Dermis microvascular lymphatic vessel endothelial cell (primary cell): ENCODE measurements at places on chromosomes 3 and 15. TPM values are rescaled to one million over a fixed set of nuclear protein-coding genes. Genes with fewer than 3 reads are reported as not detected.

The CPN2 gene
- total RNA-seq, result not detected in 2 replicates

The RPL22L1 gene
- total RNA-seq, result 28.7 and 57.0 TPM in 2 replicates

The SUSD5 gene
- total RNA-seq, result 0.63 and 1.7 TPM in 2 replicates

The CLEC3B gene
- 0.25 and 0.26 TPM in 2 replicates for total RNA-seq

The ABI3BP gene
- 6.4 and 16.2 TPM in 2 replicates for total RNA-seq

The PBRM1 gene
- 51.9 and 61.6 TPM in 2 replicates for total RNA-seq

The CDCP1 gene
- 0.13 and 0.39 TPM in 2 replicates for total RNA-seq

The PPARG gene
- 56.0 and 58.8 TPM in 2 replicates for total RNA-seq

The NPRL2 gene
- 12.3 and 16.9 TPM in 2 replicates for total RNA-seq

The VEPH1 gene
- total RNA-seq, result 5.3 and 9.5 TPM in 2 replicates

DNA sequence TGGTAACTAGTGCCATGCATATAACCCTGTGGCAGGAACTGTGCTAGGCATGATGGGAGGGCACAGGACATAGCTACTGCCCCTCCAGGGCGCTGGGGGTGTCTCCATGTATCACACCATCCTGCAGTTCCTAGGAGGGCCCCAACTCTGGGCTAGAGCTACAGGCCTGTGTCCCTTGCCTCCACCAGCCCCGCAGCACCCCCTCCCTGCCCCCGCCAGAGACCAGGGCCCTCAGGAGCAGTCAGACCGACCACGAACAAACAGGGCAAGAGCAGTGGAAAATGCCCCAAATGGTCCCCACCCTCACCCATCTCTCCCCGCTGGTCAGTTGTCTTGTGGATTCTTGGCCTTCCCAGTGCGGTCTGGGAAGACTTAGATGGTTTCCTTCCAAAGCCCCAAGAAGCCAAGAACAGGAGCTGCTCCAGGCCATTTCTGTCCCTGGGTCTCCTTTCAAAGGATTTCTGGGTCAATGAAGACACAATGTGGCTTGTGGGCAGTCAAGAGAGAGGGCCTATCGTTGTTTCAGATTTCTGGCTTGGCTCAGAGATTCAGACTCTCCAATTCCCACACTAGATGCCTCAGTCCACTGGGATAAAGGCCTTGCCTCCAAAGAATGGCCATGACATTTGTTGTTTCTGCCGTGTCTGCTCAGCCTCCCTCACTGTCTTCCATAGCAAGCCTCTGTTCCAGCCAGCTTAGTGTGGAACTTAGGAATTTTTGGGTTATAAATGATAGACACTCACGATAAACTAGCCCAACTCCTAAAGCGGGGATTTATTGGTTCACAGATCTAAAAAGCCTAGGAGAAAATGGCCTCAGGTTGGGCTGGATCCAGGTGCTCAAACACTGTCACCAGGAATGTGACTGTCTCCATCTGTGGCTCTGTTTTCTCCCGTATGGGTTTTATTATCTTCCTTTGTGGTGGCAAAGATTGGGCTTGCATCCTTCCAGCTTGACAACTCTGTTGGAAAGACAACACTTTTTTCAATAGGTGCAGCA is 80.6 kb downstream of the LSM3 start:
- no peak for DNase-seq

GRCh38 chr3:111882799-111883198 is 23.7 kb downstream of the PHLDB2 start:
- no peak for DNase-seq

GRCh38 chr3:143595456-143596077 is 252.7 kb downstream of the SLC9A9 start:
- DNase-seq, result no peak

GRCh38 chr15:66356359-66357236 is at the start of gene TIPIN:
Gene TIPIN (minus strand): TSS chr15:66356685. CDS start chr15:66352947, 3,738 bp downstream.
- peak; percentile 97 for DNase-seq

- no peak for DNase-seq
Measured at GRCh38 chr15:72163719-72164118, 33.9 kb downstream of the GRAMD2A start.
